NCI-H1694 treated with DMSO at 0.1 percent for 48 hours (cell line): ENCODE measurements at places on chromosomes 3 and 15.

DNA sequence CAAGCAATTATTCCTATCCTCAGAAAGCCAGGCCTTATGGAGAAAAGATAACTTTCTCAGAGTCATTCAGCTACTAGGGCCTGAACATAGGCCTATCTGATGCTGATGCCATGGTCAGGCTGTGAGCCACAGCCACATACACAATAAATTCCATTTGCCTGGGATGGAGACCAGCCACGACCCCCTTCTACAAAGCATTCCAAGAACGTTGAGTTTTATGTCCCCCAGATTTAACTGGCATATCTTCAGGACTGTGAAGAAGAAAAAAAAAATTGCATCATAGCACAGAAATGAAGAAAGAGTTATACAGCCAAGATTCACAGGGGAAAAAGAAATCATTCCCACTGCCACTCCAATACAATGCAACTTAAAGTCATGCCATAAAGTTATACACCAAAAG is 100.0 kb downstream of the THBS1 start:
- no peak for DNase-seq

GRCh38 chr15:55276324-55276723 is 13.3 kb downstream of the RAB27A start:
- no peak for DNase-seq

DNA sequence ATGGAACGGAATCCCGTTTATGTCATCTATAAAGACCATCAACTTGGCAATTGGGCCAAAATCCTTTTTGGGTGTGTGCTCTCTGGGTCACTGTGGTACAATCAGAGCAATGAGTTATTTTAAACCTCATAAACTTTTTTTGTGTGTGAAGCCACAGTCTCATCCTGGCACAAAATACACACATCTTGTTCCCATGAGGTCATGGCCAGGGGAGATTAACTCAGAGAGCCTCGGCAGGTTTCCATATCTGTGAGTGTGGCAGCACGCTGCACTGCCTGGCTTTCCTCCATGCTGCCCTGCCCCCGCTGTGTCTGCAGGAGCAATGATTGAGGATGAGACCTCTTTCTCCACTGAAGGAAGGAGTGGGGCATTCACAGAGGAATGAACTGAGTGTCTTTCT is 54.0 kb upstream of the DLG1 start:
- DNase-seq, result no peak

- DNase-seq, result no peak
Observed at GRCh38 chr15:27686369-27686768, 412.7 kb downstream of the OCA2 start.

GRCh38 chr3:49668414-49668797 is 5.7 kb upstream of the APEH start:
- no peak for DNase-seq

GRCh38 chr15:32864841-32865240 is 147.0 kb downstream of the GREM1 start:
- no peak for DNase-seq

- no peak for DNase-seq
Observed at GRCh38 chr3:161745741-161746140, 249.1 kb downstream of the OTOL1 start.

GRCh38 chr3:4721511-4721911 is 228.4 kb downstream of the ITPR1 start:
- no peak for DNase-seq

DNA sequence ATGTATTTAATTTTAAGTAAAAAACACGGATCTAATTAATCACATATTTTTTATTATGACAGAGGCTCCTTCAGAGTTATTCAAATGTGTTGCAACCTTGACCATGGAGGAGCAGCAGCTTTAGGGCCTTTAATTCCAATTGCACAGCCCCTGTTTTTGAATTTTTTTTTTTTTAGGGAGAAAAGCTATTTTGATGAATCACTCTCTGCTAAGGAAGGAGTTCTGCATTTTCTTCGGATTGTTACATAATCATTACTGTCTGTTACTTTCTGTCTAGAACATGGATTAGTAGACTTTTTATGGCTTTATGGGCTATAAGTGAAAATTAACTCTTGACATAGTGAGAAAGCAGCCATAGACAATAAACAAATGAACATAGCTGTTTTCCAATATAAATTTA is 90.8 kb downstream of the MCTP2 start:
- DNase-seq, result no peak

DNA sequence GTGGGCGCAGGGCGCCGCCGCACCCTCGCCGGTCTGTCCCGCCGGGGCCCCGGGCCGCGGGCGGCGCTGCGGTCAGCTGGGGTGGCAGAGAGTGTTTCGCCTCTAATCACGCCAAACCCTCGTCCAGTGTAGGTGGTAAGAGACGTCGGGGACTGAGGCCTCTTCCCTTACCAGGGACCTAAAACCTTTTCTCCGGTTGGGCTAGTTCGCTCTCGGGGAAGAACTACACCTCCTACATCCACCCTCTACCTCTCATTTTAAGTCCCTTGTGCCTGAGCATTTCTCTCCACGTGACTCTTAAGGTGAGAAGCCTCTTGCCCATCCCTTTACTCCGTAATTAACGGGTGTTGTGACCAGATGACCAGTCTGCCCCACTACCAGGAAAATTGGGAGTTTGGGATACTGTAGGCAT is 520 bp downstream of the TMEM42 start:
- DNase-seq, result no peak
